ENCODE measurements at places on chromosomes 3 and 15.

DNA sequence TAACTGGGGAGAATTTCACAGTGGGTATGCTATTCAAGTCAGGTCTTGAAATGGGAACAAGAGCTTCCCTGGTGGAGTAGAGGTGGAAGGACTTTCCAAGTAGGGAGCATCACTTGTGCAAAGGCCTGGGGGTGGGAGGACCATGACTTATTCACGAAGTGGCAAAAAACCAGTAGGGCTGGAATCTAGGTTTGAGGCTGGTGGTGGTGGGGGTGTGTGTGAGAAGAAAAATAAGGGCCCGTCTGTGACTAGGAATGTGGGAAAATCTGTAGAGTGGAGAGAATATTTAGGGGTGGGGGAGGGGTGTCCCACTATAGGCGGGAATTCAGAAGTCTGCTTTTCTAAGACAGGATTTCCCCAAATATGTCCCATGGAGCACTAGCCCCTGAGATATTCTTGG lies 271.9 kb upstream of the TBL1XR1 start:
- no peak for DNase-seq

- no peak for DNase-seq
Observed at GRCh38 chr3:129418041-129418973, 10.1 kb downstream of the EFCAB12 start.

DNA sequence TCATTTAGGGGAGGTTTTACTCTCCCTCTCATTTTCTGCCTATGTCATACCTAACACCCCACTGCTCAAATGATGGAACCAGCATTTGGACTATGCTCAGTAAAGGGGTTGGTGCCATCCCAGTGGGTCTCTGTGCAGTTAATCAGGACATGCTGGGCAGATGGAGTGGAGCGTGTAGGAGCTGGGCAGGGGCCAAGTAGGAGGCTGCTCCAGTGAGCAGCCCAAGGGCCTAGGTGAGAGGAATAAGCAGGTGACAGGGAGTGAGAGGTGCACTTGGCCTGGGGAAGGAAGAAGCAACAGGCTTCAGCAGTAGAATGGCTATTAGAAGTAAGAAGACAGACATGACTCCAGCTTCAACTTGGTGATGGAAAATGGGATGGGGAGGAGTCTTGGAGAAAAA lies 72.2 kb downstream of the EPHB1 start:
- no peak for DNase-seq

GRCh38 chr3:99706410-99706809 lies 68.0 kb downstream of the COL8A1 start:
- DNase-seq = no peak

GRCh38 chr15:32774022-32774421 lies 56.2 kb downstream of the GREM1 start:
- no peak for DNase-seq

DNA sequence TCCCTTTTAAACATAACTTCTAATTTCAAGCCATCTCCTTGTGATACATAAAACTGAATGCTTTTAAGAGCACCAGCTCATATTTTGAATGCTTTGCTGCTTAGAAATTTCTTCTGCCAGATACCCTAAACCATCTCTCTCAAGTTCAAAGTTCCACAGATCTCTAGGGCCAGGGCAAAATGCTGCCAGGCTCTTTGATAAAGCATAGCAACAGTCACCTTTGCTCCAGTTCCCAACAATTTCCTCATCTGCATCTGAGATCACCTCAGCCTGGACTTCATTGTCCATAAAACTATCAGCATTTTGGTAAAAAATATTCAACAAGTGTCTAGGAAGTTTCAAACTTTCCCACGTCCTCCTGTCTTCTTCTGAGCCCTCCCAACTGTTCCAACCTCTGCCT lies 17.5 kb downstream of the OSTN start:
- DNase-seq = no peak

DNA sequence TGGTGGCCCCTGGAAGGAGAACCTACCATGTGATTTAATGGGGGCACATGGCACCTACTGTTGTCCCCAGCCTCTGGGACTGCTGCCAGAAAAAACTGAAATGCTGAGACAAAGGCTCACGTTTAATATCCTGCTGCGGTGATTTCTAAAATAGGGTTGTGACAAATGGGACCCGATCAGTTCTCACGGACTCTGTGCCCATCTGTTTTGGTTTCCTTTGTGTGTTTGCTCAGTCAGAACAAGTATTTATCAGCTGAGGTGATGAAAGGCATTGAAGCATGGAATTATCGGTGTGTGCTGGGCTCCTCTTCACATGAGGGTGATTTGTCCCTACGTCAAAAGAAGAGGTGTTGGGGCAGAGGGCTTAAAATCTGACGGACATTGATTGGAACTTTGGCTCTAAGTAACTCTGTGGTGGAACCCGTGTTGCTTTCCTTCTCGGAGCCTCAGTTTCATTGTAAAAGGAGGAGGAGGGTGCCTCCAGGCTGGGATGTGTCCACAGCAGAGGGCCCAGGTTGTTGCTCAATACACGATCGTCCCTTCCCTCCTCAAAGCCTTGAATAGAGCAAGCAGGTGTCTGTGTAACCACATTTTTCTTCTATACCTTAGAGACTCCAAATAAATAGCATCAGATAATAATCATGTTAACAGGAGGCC lies 283.3 kb upstream of the RGMA start:
- DNase-seq = no peak

DNA sequence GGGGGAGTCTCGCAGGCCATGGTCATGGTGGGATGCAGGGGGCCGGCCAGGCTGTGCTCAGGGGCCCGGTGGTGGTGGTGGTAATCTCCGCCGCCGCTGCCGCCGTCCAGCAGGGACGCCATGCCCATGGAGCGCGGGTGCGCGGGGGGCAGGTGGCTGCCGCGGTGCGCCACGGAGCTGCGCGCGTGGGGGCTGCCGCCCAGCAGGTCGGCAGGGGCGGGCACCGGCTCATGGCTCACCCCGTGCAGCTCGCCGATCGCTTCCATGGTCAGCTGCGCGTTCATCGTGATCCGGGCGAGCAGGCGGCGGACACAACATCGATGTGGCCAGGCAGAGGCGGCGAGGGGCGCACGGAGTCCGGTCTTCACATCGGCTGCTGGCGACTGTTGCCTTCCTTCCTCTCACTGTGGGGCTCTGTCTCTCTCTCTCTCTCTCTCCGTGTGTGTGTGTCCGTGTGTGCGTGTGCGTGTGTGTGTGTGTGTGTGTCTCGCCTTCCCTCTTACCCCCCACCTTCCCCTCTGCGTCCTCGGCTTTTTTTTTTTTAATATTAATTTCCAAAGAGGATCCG lies 451 bp downstream of the ONECUT1 start:
- no peak for DNase-seq

DNA sequence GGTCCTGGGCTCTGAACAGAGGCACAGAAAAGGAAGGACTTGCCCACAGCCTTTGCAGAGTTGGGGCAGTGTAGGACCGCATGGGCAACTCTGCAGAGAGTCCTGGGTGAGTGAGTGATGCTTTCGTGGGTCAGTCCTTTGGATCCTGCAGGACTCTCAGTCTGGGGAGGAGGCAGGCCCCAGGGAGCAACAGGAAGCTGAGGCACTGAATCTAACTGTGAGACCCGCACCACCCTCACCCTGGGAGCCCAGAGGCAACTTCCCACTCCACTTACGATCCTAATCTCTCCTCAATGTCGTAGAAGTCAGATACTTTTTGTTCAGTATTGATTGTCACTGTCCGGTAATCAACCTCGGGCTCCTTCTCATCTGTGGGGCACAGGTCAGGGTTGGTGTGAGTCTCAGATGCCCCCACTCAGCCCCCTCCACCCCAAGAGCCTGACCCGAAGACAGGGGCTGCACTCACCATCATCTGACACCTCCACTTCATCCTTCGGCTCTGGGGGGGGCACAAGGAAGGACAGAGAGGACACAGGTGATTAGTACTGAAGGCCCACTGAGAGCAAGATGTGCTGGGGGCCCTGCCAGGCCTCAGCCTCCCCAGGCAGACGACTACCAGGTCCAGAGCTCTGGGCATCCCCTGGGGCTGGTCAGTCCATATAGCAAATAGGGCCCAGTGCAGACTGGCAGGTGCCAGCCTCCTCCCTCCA lies 64.0 kb upstream of the HACD2 start:
- no peak for DNase-seq

DNA sequence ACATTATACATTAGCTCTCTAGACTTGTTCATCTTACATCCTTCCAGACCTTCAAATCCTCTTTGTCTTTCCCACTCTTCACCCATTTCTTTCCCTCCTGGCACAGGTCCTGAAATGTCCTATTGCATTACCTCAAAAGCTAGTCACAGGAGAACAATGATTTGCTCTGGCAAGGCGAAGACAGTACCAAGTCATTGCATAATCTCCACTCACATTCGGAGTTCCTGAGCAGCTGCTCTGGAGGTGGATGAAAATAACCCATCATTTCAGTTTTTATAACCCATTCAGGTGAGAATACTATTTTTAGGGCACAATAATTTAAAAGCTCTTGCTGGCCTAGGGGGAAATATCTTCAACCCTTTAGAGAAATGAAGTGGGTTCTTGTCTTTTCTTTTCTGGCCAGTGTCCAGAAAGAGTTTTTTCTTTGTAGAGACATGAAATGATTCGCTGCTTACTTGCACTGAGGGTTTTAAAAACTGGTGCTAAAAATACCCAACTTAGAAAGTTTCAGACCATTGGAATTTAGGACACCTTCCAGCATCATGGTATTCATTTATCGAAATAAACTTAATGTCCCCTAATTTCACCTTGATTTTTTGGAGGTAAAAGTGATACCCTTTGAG lies 23.4 kb upstream of the DYNC1LI1 start:
- DNase-seq = no peak

Data from stimulated activated CD4-positive, alpha-beta T cell treated with anti-CD3 and anti-CD28 coated beads, Interleukin-12 subunit alpha, Interleukin-12 subunit beta, amount 100 ng/mL, for 48 hours (primary cell).